ENCODE measurements at places on chromosomes 2 and 18.

DNA sequence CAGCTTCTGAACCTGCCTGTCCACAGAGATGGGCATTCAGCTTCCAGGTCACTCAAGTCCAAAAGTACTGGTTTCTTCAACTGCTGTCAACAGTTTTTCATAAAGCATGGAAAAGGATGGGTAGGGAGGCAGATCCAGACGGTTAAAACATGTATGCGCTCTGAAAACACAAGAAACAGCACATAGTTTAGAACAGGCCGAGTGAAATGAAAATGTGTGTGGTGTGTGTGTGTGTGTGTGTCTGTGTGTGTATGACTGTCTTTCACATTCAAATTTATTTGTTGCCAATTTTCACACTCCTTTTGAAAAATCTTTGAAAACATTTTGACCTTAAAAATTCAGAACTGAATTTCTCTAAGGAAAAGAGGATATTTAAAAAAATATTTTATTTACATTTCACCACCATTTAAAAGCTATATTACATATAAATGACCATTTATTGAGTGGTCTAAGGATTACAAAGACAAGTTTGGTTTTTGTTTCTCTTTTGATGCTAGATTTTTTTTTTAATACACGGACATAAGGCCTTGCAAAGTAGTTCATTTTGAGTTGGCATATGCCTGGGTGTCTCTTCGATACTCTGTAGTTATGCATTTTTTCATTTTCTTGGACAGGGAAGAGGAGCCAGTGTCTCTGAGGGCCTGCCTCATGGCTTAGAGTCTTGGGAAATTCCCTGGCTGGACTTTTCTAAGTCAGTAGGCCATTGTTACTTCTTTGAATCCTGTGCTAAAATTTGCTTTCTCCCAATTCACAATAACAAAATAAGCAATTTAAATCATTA, 30.0 kb upstream of the STK17B start:
- DNase-seq, result no peak

DNA sequence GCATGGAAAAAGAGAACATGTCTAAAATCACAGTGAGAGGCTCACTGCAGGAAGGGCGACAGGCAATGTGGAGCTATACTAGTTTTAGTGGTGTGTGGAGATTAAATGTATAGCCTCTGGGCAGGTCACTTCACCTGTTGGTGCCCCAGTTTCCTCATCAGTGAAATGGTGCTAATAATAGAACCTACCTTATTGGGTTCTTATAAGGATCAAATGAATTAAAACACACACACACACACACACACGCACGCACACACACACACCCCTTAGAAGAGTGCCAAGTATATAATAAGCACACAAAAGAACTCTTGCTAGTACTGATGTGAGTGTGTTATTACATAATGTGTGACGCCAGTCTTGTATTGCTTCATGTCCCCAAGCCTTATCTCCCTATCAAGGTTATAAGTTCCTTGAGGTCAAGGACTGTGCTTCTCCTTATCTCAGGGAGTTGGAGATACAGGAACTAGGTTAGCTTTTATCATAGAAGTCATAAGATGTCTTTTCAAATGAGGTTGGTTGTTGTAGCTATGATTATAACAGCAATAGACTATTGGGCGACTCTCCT, 98.0 kb upstream of the CXCR4 start:
- DNase-seq, result no peak

GRCh38 chr2:171225302-171225980, 64.7 kb upstream of the TLK1 start:
- no peak for DNase-seq

DNA sequence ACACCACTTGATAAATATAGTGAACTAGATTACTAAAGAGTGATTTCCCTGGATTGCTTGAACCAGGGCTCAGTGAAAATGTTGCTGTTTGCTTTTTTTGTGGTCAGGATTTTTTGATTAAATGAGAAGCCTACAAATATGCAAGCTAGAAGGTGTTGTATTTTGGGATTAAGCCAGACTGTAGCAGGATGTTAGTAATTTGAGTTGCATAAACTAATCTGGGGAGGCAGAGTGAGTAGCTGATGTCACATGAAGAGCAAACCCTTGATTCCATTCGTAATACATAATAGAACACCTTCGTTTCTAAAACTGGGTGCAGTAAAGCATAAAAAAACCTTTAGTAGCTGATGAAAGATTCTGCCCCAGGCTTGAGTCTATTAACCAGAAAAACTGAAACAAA, 32.0 kb downstream of the NEDD4L start:
- no peak for DNase-seq

DNA sequence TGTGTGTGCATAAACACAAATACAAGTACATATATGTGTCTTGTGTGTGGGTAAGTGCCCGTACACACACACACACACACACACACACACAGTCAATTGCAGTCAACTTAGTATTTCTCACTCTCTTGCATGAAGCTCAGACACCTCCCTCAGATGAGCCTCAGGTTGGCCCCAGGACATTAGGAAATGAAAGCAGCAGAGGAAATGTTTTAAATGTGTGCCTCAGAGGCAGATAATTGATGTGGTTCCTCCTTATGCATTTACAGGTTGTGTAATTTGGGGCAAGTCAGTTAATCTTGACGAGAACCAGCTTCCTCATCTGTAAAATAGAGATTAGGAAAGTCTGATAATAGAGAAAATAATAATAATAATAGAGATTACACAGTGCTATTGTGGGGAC, 814.0 kb upstream of the ID2 start:
- no peak for DNase-seq

All from CD8-positive, alpha-beta T cell (primary cell).